ENCODE measurements at places on chromosomes 1 and 21.

GRCh38 chr1:181485287-181486097 is 2.2 kb downstream of the CACNA1E start:
- DNase-seq, result no peak

DNA sequence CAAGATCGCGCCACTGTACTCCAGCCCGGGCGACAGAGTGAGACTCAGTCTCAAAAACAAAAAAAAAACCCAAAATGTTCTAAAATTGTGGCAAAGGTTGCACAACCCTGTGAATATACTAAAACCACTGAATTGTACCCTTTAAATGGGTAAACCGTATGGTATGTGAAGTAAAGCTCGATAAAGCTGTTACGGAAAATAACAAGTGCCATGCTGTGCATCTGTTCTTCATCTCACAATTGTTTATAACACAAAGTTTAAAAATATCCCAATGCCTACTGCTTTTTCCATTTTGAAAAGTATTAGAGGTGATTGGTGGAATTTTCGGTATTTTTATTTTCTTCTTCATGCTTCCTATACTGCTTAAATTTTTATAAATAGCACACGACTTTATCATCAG is 111.5 kb downstream of the ENAH start:
- DNase-seq, result no peak

GRCh38 chr1:50644447-50645105 is 221.3 kb upstream of the DMRTA2 start:
- no peak for DNase-seq

DNA sequence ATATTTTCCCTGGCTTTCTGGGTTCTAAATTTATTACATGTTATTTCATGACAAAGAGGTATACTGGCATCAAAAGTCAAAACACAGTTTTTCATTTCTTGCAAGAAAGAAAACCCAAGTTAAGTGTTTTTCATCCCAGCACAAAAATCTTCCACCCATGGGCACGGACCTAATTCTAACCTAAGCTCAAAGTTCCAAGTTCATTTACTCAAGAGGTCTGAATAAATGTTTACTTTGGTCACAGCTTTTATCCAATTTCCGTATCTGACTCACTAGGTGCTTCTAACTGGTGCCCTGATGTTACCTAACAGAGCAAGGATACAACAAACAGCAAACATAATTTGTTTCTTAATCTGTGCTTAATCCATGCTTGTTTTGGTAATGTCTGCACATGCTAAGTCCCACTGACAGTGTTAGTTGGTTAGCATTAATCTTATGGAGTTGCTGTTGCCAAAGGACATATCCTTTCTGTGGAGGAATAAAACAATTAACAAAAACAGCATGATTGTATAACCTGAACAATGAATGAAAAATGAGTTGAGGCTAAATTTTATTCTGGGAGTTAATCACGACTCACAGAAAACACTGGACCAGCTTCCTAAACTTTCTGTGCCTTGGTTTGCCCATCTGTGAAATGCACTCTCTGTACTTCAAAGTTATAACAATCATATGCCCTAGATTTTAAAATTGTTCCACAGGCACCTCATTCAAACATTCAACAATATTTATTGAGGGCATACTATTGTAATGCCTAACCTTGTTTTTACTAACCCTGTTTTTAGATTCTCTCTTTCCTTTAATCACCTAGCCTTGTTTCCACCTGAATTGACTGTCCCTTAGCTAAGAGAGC is 4.2 kb upstream of the CHD1L start:
- DNase-seq, result no peak

GRCh38 chr1:47559944-47560695 is 122.3 kb downstream of the FOXD2 start:
- no peak for DNase-seq

- no peak for DNase-seq
Measured at GRCh38 chr1:29324202-29324601, 87.9 kb downstream of the PTPRU start.

GRCh38 chr1:180610556-180611015 is 21.2 kb upstream of the XPR1 start:
- DNase-seq, result no peak

GRCh38 chr1:40064797-40065499 is 24.4 kb downstream of the CAP1 start:
- DNase-seq, result no peak

DNA sequence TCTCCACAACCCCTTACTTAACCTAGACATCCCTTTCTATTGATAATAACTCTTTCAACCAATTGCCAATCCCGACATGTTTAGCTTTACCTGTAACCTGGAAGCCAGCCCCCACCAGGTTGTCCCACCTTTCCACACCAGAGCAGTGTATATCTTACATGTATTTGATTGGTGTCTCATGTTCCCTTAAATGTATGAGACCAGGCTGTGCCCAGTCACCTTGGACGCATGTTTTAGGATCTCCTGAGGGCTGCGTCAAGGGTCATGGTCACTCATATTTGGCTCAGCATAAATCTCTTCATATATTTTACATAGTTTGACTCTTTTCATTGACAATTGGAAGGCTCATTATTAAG is 5.3 kb upstream of the SLC19A1 start:
- no peak for DNase-seq

GRCh38 chr21:27776925-27777553 is 810.2 kb upstream of the ADAMTS5 start:
- no peak for DNase-seq

- DNase-seq, result no peak
Measured at GRCh38 chr1:42756956-42757891, 9.6 kb downstream of the P3H1 start.

DNA sequence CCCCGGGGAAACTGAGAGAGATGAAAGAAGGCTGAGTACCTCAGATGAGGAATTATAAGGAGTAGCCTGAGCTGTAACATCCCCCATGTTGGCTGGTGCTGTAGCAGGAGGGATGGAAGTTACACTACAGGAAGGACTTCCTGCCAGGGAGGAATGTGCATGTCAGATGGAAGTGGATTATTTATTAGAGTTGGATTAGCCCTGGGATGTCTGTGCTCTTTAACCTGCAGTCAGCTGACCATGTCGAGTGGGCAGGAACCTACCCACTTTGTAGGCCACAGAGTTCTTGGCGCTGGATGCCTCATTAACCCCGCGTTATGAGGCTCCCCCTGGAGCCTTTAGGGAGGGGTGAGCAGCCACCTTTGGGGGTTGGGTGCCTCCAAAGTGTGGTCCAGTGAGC is 757 bp upstream of the SEMA4A start:
- no peak for DNase-seq

- DNase-seq, result no peak
Measured at GRCh38 chr1:71086331-71086730, 5.5 kb upstream of the ZRANB2 start.

DNA sequence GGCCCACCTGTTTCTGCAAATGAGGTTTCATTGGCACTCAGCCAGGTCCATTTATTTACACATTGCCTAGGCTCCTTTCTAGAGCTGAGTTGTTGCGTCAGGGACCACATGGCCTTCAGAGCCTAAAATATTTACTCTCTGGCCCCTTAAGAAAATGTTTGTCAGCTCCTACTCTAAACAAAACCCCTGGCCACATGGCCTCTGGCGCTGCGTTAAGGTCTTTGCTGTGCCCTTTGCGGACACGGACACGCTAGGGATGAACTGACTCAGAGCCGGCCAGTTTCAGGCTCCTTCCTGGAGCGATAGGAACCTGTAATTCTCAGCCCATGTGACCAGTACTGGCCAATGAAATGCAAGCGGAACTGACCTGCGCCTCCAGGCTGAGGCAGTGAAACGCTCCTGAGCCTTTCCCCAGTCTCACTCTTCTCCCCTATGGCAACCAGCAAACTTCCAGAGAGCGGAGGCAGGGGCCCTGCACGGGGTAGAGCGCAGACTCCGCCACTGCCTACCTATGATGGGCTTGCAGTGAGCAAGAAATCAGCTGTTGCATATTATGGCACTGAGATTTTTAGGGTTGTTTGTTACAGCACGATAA is 160.3 kb downstream of the ETS2 start:
- DNase-seq, result no peak

DNA sequence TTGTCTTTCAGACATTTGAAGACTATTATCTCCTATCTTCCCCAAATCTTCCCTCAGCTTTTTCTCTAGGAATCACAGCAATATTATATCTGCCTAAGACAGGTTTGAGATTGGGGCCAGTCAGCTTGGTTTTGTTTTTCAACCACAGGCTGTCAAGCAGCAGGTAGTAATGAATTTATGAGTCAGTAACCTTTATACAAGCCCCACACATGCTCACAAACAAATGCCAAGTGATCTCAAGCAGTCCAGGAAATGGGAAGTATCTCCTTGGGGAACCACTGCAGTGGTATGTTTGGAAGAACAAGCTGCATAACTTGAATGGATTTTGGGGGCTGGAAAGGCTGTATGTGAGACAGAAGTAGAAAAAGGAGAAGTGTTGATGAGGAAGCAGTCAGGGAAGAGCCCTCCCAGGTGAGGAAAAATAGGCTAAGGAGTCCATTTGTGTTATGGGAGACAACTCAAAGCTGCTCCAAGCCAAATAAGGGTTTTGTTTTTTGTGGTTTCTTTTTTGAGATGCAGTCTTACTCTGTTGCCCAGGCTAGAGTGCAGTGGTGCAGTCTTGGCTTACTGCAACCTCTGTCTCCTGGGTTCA is 2.1 kb downstream of the DHDDS start:
- no peak for DNase-seq

- DNase-seq, result no peak
Measured at GRCh38 chr1:207145401-207146058, 41.5 kb downstream of the C4BPA start.

DNA sequence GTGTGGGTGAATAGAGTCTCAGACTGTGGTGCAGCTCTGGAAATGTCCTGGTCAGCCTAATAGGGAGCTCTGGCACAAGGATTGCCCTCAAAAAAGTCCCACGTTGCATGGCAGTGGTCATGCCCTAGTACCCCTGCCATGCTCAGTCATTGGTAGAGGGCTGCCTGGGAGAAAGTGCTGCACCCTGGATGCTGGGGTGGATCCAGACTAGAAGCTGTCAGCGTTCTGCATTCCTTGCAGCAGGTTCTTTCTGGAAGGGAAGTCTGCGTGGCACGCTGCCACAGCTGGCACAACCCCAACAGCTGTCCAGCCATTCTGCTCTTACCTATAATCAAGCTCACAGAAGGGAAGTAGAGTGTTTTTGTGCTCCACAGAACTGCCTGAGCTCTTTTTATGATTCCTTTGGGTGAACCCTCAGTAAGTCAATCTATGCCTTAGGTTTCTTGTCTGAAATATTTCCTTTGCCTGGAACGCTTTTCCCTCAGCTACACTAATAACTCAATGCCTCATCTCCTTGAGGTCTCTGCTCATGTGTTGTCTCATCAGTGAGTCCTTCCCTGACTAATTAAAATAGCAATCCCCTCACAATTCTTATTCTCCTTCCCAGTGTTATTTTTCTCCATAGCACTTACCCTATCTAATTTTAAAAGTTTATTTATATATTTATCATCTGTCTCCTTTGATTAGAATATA is 61.5 kb upstream of the JAK1 start:
- DNase-seq, result no peak

GRCh38 chr21:38768471-38769063 is 37.2 kb upstream of the ETS2 start:
- DNase-seq, result peak; percentile 31

- no peak for DNase-seq
Measured at GRCh38 chr1:23611601-23612327, 52.5 kb upstream of the ID3 start.

GRCh38 chr21:30336596-30336995 is 898 bp downstream of the KRTAP27-1 start:
- DNase-seq, result no peak

DNA sequence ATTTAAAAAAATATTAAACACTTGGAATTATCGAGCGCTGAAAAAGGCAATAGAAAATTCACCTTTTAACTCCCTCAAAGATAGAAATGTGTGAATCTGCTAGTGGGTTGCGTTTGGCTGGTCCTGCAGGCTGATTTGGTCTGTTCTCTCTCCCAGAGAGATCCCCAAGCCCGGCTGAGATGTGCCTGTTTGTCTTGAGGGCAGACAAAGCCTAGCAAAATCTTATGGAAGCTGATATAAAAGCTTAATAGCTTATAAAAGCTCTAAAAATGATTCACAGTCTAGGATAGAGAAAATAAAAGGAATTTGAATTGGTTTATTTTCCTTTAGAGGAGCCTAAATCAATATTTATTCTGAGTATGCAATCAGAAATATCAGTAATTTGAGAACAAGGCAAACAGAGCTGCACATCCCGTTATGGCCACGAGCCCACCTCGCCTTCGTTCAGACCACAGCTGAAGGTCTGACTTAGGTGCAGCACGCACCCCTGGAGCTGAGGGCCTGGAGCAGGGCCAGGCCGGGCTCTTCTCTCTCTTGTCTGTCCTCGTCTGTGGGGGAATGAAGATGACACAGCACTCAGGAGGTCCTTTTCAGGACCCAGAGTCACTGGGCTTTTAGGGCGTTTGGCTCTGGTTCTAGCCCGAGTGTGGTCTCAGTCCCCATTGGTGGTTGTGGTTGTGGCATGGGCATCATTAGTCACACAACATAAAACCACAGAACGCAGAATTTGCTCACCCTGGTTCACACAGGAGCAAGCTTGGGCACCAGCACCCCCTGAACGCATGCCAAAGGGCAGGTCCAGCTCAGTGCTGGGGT is 18.6 kb downstream of the PDE9A start:
- DNase-seq, result no peak

GRCh38 chr1:227343206-227343605 is 24.9 kb upstream of the CDC42BPA start:
- no peak for DNase-seq

DNA sequence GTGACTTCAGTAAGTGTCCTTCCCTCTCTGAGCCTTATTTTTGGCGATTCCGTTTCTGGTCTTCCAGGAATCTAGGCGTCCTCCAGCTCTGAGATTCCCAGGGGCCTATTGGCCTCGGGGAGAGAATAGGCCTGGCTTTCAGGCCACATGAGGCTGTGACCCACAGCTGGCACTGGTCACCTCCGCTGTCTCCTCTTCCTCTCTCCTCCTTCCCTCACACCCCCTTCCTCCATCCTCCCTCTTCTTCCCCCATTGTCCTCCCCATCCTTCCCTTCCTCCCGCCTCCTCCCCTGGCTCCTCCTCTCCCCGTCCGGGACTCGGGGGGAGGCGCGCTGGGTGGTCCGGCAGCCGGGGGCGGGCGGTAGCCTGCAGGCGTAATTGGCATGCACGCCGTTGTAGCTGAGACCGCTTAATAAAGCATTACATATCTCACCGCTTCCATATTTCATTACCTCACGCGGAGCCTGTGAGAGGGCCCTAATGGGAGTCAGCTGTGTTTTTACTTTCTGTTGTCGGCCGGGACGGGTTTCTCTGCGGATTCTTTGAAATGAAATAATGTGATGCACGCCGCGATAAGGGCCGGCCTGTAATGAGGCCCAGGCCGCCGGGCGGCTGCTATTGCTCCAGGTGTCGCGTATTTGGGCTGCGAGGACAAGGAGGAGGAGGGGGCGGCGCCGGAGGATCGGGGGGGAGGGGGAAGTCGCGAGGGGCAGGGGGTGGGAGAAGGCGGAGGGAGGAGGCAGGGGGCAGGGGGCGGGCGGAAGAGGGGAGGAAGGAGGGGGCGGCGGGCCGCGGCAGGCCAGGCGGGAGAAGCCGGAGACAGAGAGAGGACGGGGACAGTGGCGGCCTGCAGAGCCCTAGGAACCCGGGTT is 95.3 kb downstream of the FOXD2 start:
- no peak for DNase-seq
